ENCODE measurements at places on chromosomes 2 and 18.

GRCh38 chr2:121049131-121049530, 235.9 kb downstream of the TFCP2L1 start:
- no peak for DNase-seq

- DNase-seq = no peak
Measured at GRCh38 chr2:101781326-101781725, 83.8 kb downstream of the MAP4K4 start.

DNA sequence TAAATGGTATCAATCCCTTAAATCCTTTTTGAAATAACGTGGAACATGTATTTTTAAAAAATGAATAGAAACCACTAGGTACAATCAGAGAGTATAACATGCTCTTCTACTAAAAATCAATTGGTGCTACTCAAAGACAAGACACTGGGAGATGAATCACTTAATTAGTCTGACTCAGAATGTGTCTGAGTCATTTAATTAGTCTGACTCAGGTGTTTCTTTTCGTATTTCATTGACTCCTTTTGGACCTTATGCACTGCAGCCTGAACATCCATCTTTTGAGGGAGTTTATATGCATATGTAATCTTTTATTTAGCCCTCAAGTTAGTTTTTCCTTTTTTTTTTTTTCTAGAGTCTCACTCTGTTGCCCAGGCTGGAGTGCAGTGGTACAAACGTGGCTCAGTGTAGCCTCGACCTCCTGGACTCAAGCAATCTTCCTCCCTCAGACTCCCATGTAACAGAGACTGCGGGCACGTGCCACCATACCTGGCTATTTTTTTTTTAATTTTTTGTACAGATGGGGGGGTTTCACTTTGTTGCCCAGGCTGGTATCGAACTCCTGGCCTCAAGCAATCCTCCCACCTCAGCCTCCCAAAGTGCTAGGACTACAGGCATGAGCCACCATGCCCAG, 26.5 kb downstream of the PPP4R3B start:
- no peak for DNase-seq

GRCh38 chr2:172481507-172482262, 54.3 kb downstream of the ITGA6 start:
- no peak for DNase-seq

- no peak for DNase-seq
Measured at GRCh38 chr2:290090-290722, 2.3 kb upstream of the ALKAL2 start.

GRCh38 chr2:12243381-12243780, 473.4 kb upstream of the TRIB2 start:
- no peak for DNase-seq

DNA sequence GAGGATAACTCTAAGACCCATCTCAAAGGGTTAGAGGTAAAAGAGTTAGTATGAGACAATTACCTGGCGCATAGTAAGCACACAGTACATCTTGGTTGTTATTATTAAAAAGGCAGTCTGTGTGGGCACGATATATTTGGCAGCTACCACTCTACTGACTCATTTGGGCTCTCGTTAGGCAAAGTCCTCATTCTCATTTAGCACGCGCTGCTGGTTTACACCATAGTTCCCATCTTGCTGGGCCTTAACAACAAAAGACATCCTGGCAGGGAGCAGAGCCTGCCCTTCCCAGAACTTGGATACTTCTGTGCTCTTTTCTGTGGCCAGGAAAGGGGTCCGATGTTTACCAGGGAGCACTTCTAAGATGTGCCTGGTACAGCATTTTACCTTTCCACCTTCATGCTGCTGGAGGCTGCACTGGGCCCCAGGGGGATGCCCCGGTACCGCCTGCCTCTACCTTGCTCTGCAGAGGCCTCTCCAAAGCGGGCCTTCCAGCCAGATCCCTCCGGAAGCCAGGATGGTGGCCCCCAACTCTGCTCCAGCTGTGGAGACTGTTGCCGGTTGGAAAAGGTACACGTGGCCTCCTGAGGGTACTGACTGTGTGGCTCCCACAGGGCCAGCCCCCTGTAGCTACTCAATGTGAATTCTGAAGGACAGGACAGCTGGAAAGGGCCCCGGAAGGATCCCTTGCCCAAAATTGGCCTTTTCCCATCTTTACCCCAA, 15.0 kb downstream of the GLI2 start:
- no peak for DNase-seq

GRCh38 chr2:201257956-201258665, 2.2 kb upstream of the CASP8 start:
- peak; percentile 99 for DNase-seq

GRCh38 chr2:2146969-2147900, 183.8 kb downstream of the MYT1L start:
- DNase-seq = no peak

DNA sequence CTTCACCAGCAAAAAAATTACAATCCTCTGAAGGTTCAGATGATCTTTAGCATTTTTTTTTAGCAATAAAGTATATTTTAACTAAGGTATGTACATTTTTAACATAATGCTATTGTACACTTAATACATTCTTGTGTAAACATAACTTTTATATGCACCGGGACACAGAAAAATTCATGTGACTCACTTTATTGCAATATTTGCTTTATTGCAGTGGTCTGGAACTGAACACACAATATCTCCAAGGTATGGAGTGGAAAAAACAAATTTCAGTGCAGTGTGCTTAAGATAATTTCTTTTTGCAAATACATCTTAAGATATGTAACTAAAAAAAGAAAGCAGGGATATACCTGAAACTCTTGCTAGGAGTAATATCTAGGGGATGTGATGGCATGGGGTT, 5.1 kb upstream of the TWSG1 start:
- no peak for DNase-seq

DNA sequence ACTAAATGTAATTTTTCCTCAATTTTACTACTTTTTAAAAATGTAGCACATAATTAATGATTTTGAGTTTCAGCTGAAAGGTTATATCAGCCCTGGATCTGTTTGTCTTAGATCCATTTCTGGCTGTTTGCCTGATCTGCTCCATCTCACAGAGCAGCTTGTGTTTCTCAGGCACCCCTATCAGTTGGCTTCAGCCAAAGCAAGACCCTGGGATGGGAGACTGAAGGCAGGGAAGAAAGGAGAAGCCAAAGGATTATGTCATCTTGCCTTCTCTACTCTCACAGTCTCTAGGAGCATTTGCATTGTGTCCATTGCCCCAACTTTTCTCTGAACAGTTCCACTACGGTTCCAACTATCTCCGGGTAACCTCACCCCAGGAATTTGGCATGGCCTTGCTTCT, 110.5 kb downstream of the CCDC148 start:
- DNase-seq = no peak

DNA sequence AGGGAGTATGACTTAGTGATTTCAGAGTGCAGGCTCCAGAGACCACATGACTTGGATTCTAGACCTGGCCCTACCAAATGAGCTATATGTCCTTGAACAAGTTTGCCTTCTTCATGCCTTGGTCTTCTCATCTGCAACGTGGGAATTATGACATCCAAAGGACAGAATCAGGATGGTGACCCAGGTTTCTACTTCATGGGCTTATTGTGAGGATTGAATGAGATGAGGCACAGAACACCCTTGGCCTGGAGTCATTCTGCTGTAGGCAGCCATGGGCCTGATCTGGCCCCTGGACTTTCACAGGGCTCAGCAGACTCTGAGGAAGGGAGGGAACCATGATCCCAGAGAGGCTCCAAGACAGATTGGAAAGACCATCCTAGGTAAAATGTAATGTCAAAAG, 85.6 kb upstream of the HAAO start:
- no peak for DNase-seq

- no peak for DNase-seq
Measured at GRCh38 chr18:7735196-7735595, 168.1 kb downstream of the PTPRM start.

- no peak for DNase-seq
Measured at GRCh38 chr2:2010251-2010650, 265.9 kb upstream of the PXDN start.

DNA sequence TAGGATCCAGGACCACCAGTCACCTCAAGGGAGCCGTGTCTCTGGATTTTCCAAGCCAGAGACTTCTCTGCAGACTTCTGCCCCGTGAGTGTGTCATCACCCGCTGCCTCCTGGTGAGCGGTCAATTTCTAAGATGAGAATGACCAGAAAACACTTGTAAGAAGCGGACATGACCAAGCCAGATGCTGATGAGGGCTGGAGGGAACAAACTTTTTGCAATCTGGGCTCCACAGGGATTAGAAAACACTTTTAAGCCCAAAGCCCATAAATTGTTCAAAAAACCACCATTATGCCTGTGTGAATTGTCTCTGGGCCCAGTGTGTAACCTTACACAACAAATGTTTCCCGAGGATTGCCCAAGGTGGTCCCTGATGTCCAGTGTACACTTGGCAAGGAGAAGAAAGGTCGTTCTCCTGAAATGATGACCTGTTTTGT, 5.3 kb upstream of the NPPC start:
- no peak for DNase-seq
